ENCODE measurements at places on chromosomes 11 and 22.

- DNase-seq: no peak
These were observed 29.4 kb downstream of the IFT27 start for GRCh38 chr22:36746375-36746970.

- DNase-seq: peak; percentile 29
These were observed 519.8 kb downstream of the BRD1 start for GRCh38 chr22:49307870-49308269.

GRCh38 chr11:106208760-106209159, 131.3 kb downstream of the AASDHPPT start:
- DNase-seq: no peak

GRCh38 chr11:85831050-85831449, 20.1 kb upstream of the SYTL2 start:
- DNase-seq: no peak

DNA sequence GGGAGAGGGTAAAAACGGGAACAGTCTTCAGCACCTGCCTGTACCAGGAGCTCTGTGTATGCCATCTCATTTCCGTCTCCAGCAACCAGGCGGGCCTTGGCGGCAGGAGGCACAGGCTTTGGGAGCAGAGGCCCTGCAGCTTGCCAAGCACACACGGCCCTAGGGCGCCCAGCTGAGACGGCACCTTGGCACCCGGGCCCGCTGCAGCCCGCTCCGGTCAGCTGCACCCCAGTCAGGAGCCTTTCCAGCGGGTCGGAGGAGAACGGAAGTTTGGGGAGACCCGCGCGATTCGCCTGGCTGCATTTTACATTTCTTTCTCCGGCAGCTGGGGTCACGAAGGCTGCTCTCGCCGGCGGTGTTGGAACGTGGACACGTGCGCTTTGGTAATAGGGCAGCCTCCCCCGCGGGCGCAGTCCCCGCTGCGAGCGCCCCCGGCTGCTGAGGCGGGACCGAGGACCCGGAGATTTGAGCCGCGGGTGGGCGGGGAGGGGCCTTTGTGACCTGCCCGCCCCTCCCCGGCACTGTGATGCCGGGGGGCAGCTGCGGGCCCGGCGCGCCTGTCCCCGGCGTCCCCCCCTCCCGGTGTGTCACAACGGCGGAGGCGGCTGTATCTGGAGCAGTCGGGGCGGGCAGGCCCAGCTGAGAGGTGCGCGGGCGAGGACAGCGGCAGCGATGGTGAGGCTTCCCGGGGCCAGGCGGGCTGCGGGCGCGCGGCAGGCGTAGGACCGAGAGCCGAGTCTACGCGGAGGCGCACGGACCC, at the start of gene TUBA8:
TSS of gene TUBA8 (plus strand) at position 616 of the 760 bp plus-strand sequence. CDS start at position 673, 57 bp downstream.
- peak; percentile 75 for DNase-seq

GRCh38 chr22:37282385-37282677, at the start of gene CYTH4:
CYTH4 (plus strand) TSS chr22:37282508; CDS start chr22:37282570, 62 bp downstream.
- peak; percentile 56 for DNase-seq

DNA sequence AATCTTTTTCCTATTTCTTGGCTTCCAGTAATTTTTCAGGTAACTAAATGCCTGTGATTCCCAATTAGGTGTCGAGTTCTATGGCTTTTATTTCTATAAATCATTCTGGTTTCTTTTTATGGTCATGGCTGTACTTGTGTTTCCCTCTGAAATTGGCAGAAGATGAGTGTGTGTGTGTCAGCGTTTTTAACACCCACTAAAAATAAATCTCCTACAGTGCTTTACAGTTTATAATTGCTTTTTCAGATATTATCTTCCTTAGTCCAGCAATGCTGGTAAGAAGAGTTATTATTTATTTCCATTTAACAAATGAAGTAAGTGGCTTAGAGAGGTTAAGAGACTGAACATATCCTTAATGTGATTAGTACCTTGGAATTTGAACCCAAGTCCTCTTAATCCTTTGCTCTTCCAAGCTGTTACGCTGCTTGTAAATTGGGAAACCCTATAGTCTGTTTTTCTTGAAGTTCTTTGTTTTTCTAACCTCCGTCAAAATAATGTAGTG, 125.2 kb downstream of the TEAD1 start:
- DNase-seq: no peak

GRCh38 chr22:49727191-49727880, 100.3 kb downstream of the BRD1 start:
- DNase-seq: no peak

- DNase-seq: peak; percentile 54
These were observed 29.6 kb upstream of the SNX19 start for GRCh38 chr11:130945896-130946295.

DNA sequence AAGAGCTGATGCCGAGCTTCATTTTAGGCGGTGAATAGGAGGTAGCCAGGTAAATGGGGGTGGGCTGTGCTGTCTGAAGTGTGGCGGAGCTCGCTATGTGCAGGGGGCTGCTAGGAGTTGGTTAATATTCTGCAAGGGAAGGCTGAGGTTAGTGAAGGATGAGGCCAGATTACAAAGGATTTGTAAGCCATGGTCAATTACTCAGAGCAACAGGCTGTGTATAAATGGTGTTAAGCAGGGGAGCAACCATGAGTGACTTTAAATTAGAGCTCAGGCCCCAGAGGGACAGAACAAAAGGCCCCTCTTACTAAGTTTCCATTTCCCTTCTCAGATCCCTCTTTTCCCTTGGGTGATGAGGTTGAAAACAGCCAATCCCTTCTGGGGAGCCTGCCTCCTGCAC, 7.3 kb upstream of the MCAM start:
- DNase-seq: no peak

DNA sequence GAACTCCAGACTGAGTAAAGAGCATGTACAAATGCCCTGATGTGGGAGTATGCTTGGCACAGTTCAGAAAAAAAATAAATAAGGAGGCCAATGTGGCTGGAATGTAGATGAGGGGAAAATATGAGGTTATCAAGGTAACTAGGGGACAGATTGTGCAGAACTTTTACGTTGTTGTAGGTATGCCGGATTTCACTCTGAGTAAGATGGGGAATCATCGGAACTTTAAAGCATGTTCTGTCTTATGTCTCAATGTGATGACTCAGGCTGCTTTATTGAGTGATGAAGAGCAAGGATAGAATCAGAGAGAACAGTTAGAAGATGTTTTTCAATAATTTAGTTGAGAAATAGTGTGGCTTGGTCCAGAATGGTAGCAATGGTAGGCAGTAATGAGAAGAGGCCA, 130.4 kb downstream of the C11orf87 start:
- no peak for DNase-seq

DNA sequence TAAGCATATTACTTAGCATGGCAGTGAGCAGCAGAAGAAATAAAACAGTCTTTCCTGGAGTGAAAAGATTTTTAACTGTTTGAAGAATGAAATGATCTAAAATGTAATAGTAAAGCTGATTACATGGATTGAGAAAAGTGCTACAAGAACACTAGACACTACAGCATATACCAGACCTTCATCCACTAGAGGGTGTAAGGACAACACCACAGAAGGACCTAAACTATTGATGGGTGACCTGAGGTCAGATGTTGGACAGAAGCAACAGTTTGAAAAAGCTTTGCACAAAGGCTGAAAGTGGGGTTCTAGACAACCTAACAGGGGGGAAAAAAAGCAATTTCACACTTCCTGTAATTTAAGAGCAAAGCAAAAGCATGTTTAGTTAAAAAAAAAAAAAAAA, 97.7 kb downstream of the RBFOX2 start:
- DNase-seq: no peak

- no peak for DNase-seq
These were observed 16.0 kb upstream of the CCDC90B start for GRCh38 chr11:83302151-83302550.

DNA sequence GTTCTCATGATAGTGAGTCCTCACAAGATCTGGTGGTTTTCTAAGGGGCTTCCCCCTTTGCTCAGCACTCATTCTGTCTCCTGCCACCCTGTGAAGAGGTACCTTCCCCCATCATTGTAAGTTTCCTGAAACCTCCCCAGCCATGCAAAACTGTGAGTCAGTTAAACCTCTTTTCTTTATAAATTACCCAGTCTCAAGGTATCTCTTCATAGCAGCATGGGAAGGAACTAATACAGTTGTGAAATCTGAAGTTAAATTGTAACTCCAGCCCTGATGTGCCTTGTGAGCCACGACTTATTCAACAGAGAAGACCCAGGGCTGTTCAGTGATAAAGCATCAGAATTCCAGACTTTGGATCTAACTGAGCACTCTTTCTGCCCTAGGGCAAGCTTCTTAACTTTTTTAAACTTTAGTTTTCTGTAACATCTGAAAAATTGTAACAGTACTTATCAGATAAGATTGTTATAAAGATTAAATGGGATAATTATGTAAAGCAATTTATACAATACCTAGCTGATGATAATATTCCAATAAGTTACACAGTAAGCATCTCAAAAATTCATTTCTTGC, 220.0 kb downstream of the TRPC6 start:
- DNase-seq: no peak

- no peak for DNase-seq
These were observed 194.0 kb downstream of the LARGE1 start for GRCh38 chr22:33726294-33726734.

- DNase-seq: peak; percentile 60
These were observed 156.4 kb downstream of the SWAP70 start for GRCh38 chr11:9820260-9820659.

DNA sequence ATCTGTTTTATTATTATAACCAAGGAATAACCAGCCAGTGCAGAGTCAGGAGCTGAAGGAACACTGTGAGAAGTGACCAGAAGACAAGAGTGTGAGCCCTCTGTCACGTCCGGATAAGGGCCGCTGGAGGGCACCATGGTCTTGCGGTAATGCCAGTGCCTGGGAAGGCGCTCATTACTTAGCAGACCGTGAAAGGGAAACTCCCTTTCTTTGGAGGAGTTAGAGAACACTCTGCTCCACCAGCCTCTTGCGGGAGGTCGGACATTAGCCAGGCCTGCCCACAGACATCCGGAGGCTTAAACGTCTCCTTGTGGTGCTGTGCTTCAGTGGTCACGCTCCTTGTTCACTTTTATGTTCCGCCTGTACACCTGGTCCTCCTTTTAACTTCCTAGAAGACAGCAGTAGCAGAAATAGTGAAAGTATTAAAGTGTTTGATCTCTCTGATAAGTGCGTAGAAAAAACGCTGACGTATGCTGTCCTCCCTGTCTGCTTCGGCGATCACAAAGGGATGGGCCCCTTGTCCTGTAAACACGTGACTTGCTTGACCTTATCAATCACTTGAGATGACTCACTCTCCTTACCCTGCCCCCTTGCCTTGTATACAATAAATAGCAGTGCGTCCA, 120.6 kb upstream of the LMO1 start:
- peak; percentile 39 for DNase-seq

DNA sequence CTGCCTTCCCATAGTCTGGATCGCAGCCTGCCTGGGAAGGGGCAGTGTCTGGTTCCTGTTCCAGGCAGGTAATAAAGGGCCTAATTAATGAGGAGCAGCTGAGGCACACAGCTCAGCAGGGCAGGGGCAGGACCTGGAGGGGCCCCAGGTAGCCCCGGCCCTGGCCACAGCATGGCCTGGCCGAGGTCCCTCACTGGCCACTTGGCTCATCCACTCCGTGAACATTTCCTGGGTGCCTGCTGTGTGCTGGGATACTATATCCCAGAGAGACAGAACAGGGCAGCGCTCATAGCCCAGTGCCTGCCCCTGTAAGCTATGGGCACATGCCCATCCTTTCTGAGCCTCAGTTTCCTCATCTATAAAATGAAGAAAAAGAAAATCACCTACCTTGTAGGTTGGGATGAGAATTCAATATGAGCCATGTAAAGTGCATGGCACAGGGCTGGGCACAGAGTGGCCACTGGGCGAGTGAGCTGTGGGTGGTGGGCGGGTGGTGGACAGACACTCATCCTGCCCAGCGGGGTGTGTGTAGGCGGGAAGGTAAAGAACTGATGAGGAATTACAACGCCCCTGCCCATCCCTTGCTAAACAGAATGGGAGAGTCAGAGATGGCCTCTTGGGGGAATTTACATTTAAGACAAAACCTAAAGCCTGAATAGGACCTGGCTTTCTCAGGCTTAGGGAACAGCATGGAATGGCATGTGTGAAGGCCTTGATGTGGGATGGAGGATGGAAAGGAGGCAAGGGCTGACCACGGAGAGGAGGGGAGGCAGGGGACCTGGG, 9.2 kb downstream of the MYRF start:
- no peak for DNase-seq

GRCh38 chr11:15882876-15883454, 473.4 kb downstream of the SOX6 start:
- DNase-seq: no peak

DNA sequence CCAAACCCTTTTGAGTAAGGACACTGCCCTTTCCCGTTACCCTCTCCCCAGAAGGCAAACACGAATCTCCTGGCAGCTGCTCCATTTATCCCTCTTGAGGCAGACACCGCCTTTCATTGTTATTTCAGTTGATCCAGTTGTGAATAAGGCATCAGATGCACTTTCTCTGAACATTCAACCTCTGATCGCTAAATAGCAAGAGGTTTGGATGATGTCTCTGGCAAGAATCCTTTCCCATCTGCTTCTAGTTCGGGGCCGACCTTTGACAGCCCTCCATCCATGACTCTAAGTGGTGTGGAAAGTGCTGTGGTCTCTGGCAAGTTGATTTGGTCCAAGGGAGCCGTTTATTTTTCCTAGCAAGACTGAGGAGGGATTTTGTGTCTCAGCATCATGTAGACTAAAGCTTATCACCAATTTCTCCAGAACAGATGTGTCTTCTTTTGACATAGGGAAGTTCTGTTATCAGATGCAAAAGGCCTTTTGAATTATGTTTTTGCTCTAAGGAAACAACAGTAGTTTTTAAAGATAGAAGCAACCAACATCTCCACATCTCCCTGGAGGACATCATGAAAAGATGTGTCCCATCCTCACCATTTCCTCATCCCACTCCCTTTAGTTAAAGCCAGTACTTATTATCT, 123.6 kb downstream of the CCDC34 start:
- no peak for DNase-seq

- no peak for DNase-seq
These were observed 322.7 kb downstream of the BLID start for GRCh38 chr11:121793291-121793690.

- peak; percentile 78 for DNase-seq
These were observed 1.1 kb upstream of the CD248 start for GRCh38 chr11:66317723-66318599.

DNA sequence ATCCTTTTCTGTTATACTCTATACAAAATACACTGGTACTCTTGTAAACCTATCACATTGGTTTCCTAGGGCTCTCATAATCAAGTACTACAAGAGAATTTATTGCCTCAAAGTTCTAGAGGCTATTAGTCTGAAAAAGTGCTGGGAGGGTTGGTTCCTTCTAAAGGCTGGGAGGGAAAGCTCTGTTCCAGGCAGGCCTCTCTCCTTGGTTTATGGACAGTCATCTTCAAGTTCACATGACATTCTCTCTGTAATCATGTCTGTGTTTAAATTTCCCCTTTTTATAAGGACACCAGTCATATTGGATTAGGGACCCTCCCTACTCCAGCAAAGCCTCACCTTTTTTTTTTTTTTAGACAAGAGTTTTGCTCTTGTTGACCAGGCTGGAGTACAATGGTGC, 9.1 kb downstream of the SLC36A4 start:
- DNase-seq: no peak

DNA sequence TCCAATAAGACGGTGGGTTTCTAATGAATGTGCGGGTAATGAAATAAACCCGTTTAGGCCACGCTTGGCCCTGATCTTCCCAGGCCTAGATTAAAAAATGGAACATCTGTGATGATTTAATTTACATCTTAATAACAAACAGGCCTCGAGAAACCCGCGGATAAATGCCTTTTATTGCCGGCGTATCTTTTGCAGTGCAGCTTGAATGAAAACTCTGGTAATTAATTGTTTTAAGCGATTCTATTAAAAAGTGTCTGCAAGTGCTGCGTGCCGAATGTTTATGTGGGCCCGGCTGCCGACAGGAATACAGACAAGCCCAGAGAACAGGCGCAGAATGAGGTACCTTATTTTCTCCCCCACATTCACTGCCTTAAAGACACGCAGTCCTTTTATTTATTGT, 420.7 kb downstream of the MN1 start:
- DNase-seq: no peak
